T-helper 17 cell (primary cell): ENCODE measurements at places on chromosomes 5 and 9.
A peak's percentile ranks its signal among the peaks of the same experiment; 100 is the strongest.

GRCh38 chr9:36316611-36317317 lies 58.5 kb upstream of the GNE start:
- H3K36me3 ChIP-seq = no peaks in the 10 kb centered on the region
- no peak overlapping the region for H3K27ac ChIP-seq
- H3K4me1 ChIP-seq = no peaks in the 10 kb centered on the region
- no peak overlapping the region for H3K4me3 ChIP-seq
- DNase-seq = no peak

DNA sequence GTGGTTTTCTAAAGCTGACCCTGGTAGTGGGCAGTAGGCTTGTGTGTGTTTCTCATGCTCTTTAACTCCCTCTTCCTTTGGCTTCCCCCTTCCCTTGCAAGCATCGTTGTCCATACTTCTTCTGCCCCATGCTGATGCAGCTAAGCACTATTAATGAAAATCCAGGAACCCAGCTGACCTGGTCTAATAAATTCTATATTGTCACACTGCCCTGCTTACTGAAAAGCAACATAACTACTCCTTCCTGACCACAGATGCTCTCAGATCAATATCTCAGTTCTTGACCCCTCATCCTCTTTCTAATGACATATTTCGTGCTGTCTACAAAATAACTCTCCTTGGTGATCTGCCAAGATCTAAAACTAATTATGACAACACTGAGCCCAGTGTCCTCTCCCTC lies 405.5 kb downstream of the EFNA5 start:
- no peaks in the 10 kb centered on the region for H3K27me3 ChIP-seq
- DNase-seq = no peak
- H3K27ac ChIP-seq = no peak overlapping the region
- H3K4me1 ChIP-seq = no peaks in the 10 kb centered on the region

DNA sequence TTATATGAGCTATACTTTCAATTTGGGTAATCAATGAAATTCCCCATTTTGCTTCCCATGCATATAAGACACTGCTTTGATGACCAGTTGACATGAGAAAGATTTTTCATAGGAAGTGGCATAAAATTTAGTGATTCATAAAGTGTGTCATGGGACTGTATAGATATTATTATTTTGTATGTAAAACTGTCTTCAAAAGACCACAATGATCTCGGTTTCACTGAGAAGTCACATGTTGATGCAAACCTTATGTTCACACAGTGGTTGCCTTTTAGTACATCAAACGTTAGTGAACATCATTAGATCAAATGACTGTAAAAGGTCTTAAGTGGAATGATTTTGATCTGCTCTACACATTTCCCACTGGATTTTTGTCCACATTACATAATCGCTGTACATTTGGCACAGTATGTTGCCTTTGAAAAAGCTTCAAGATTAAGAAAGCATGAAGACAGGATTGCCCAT lies 349.2 kb upstream of the MEF2C start:
- H3K4me3 ChIP-seq = no peak overlapping the region
- H3K36me3 ChIP-seq = no peaks in the 10 kb centered on the region
- H3K27ac ChIP-seq = no peak overlapping the region
- DNase-seq = no peak
- no peaks in the 10 kb centered on the region for H3K4me1 ChIP-seq

- peaks cover 22% of the 10 kb centered on the region for H3K4me1 ChIP-seq
- H3K36me3 ChIP-seq = peaks cover 17% of the 10 kb centered on the region
- no peaks in the 10 kb centered on the region for H3K27me3 ChIP-seq
- no peak for DNase-seq
- no peak overlapping the region for H3K27ac ChIP-seq
Measured at GRCh38 chr9:112288029-112288428, 45.4 kb downstream of the PTBP3 start.

- DNase-seq = no peak
- H3K27me3 ChIP-seq = no peaks in the 10 kb centered on the region
- no peaks in the 10 kb centered on the region for H3K4me1 ChIP-seq
- no peak overlapping the region for H3K4me3 ChIP-seq
- no peak overlapping the region for H3K27ac ChIP-seq
Measured at GRCh38 chr5:28077291-28078240, 1039.2 kb upstream of the CDH9 start.

GRCh38 chr5:147983742-147984141 lies 77.4 kb upstream of the C5orf46 start:
- H3K4me1 ChIP-seq = no peaks in the 10 kb centered on the region
- no peaks in the 10 kb centered on the region for H3K27me3 ChIP-seq
- no peak for DNase-seq
- H3K4me3 ChIP-seq = no peak overlapping the region

- no peaks in the 10 kb centered on the region for H3K4me1 ChIP-seq
- no peaks in the 10 kb centered on the region for H3K36me3 ChIP-seq
- H3K27ac ChIP-seq = no peak overlapping the region
- DNase-seq = no peak
- H3K4me3 ChIP-seq = no peak overlapping the region
Measured at GRCh38 chr9:79895232-79895631, 323.5 kb downstream of the TLE4 start.

DNA sequence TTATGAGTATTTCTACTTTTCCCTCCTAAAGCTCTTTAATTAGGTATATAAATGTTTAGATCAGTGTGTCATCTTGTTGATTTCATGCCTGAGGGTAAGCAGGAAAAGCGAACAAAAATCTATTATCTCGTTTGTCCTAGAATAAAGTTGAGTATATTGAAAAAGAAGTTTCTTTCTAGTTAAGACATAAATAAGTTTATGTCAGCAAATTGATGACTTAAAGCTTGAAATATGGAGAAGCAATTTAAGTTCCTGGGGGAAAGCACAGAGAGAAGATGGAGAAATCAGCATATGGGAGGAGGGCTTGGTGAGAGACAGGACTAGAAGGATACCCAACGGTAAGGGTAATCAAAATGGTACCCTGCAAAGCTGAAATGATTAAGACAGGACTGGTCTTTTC lies 813.4 kb downstream of the MTRR start:
- no peaks in the 10 kb centered on the region for H3K36me3 ChIP-seq
- no peaks in the 10 kb centered on the region for H3K27me3 ChIP-seq
- no peaks in the 10 kb centered on the region for H3K4me1 ChIP-seq
- no peak overlapping the region for H3K4me3 ChIP-seq
- no peak for DNase-seq
- no peak overlapping the region for H3K27ac ChIP-seq

DNA sequence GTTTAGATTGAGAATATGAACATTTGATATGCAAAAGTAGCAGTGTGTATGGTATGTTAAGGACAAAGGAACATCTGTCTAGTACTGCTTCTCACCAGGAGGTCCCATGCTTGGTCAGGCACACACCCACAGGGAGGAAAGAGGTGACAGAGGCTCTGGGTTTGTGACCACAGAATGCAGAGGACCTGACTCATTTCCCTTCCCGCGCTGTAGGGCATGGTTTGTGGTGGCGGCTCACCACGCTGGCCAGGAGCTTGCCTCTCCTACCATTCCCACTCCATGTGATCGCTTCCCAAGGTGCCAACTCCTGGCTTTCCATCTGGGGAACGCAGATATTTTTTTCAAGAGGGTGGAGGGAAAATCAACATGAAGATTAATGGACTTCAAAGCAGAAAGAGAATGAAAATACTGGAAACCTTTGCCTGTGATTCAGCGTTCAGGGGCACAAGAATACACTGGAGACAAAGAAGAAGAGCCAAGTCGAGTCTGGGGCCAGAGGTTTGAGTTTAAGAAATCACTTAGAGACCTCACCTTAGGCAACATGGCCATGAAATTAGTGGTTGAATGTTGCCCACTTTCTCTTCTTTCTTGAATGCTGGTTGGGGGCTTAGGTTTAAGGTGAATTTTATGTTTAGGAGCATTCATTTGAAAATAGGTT lies 477.8 kb downstream of the CCDC171 start:
- H3K27me3 ChIP-seq = no peaks in the 10 kb centered on the region
- no peaks in the 10 kb centered on the region for H3K4me1 ChIP-seq
- no peak overlapping the region for H3K4me3 ChIP-seq

DNA sequence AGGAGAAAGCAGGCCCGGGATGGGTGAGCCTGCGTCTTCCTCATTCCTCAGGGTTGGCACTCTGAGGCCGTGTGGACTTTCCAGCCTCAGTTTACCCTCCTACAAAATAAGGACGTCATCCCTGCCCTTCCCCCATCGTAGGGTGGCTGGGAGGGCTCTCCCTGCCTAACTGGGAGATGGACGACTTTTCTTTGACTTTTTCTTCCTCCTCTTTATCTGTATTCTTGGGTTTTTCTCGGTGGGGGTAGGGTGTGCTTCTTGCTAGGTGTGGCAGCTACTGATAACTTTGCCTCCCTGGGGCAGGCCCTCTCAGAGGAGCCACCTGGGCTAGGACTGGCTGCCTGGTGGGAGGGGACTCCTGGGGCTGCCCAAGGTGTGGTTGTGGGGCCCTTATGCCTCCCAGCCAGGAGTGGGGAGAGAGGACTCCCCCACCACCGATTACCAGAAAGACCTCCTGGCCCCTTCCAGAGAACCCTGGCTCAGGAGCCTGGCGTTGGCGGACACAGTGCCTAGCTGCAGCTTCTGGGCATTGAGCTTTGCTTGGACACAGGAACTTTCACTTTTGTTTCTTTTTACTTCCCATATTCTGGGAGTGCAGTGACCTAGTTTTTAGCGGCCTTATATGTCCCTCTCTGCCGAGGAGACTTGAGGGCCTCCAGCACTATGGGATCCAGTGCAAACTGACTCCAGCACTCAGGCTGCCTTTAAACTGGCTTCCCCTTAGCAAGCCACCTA lies 6.1 kb downstream of the GLIPR2 start:
- peak overlapping the region; percentile 98 for H3K4me3 ChIP-seq
- peak overlapping the region; percentile 100 for H3K27ac ChIP-seq
- H3K36me3 ChIP-seq = peaks cover 15% of the 10 kb centered on the region
- H3K4me1 ChIP-seq = peaks cover 80% of the 10 kb centered on the region
- H3K27me3 ChIP-seq = no peaks in the 10 kb centered on the region

- H3K36me3 ChIP-seq = peaks cover 2% of the 10 kb centered on the region
- no peak overlapping the region for H3K27ac ChIP-seq
- DNase-seq = no peak
Measured at GRCh38 chr9:91239367-91240111, 122.2 kb downstream of the AUH start.

DNA sequence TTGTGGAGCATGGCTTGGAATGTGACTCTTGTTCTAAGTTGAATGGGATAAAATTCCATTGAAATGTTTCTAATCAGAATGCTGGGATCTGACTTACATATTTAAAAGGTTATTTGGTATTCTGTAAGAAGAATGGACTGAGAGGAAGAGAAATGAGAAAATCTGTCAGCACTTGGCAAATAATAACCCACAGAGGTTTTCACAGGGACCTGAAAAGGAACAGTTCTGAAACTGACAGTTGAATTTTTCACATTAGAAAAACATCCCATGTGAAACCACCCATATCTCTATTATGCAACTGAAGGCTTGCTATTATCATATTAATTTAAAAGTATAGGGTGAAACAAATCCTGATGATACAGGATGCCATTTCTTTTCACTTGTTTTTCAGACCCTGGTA lies 302.7 kb downstream of the EPB41L4A start:
- peaks cover 22% of the 10 kb centered on the region for H3K27me3 ChIP-seq
- DNase-seq = no peak
- H3K4me3 ChIP-seq = no peak overlapping the region
- H3K27ac ChIP-seq = no peak overlapping the region
- no peaks in the 10 kb centered on the region for H3K36me3 ChIP-seq
- no peaks in the 10 kb centered on the region for H3K4me1 ChIP-seq

- H3K4me1 ChIP-seq = no peaks in the 10 kb centered on the region
- H3K27ac ChIP-seq = no peak overlapping the region
- no peak for DNase-seq
Measured at GRCh38 chr5:164224772-164225171, 719.4 kb downstream of the MAT2B start.

DNA sequence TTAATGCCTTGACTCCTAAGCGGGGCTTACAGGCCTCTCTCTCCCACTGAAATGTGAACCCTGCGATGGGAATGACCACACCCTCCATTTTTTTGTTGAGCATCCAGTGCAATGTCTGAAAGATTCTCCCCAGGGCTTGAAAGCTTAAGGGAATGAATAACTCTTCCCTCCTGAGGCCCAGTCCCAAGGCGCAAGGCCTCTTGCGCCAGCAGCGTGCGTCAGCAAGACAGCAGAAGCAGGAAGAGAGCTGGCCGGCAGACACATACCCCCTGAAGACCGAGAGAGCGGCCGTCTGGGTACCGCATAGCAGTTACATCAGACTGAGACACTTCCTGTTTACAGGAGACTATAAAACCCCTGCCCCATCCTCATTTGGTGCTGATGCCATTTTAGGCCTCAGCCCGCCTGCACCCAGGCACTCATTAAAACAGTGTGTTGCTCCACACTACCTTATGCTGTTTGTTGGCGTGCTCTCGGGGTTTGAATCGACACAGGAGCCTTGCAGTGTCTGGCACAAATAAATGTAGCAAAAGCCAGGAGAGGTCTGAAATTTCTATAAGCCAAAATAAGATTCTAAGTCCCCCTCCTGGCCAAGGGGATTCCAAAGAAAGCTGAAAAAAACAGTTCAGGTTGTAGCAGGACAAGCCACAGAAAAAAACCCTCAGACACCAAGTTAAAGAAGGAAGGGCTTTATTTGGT lies 62.3 kb downstream of the GDNF start:
- no peaks in the 10 kb centered on the region for H3K36me3 ChIP-seq
- DNase-seq = no peak
- H3K4me1 ChIP-seq = no peaks in the 10 kb centered on the region

GRCh38 chr5:61881821-61882487 lies 424.1 kb upstream of the KIF2A start:
- DNase-seq = no peak
- H3K27ac ChIP-seq = no peak overlapping the region
- H3K27me3 ChIP-seq = no peaks in the 10 kb centered on the region
- no peak overlapping the region for H3K4me3 ChIP-seq
- H3K4me1 ChIP-seq = no peaks in the 10 kb centered on the region

DNA sequence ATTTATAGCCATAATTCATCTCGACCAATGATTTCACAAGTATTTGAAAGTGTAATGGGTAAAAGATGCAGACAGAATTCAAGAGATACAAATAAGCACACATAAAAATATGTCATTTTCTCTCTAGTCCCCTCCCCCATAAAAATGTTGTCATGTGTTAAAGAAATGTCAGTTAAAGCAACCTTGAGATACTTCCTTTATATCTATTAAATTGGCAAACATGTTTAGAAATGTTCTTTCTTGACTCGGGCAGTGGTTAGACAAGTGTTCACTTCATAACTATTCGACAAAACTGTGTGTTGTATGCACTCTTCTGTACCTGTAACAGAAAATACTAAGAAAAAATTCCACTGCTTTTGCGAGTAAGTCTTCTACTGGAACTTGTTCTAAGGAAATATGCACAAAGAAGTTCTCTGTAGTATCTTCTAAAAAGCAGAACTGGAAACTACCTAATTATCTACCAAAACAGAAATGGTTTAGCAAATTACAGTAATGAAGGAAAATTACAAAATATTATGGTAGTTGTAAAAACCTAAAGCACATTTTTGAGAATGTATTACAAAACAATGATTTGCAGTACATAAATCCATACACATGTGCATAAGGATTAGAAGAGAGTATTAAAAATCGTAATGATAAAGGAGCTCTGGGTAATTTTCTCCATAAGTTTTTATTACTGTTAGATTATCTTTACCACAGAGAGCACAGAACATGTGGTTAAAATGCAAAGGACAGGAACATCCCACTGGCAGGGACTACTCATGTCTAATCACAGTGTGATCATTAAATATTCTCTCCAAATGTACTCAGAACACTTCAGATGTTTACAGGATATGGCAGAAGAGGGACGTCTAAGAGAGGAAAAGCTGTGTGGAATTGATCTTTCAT lies 35.9 kb downstream of the FBXW2 start:
- peaks cover 4% of the 10 kb centered on the region for H3K4me1 ChIP-seq
- no peaks in the 10 kb centered on the region for H3K27me3 ChIP-seq
- no peak overlapping the region for H3K4me3 ChIP-seq
- DNase-seq = no peak

GRCh38 chr5:109455598-109456096 lies 45.9 kb upstream of the PJA2 start:
- H3K4me3 ChIP-seq = no peak overlapping the region
- H3K4me1 ChIP-seq = no peaks in the 10 kb centered on the region
- H3K36me3 ChIP-seq = peaks cover 2% of the 10 kb centered on the region
- H3K27ac ChIP-seq = no peak overlapping the region
- H3K27me3 ChIP-seq = peaks cover 21% of the 10 kb centered on the region
